Activated naive CD8-positive, alpha-beta T cell treated with anti-CD3 and anti-CD28 coated beads for 36 hours (primary cell): ENCODE measurements at places on chromosomes 3 and 15.

GRCh38 chr3:164467007-164467406 is 611.3 kb downstream of the SI start:
- no peak overlapping the region for H3K4me3 ChIP-seq
- no peaks in the 10 kb centered on the region for H3K27me3 ChIP-seq
- H3K36me3 ChIP-seq = no peaks in the 10 kb centered on the region
- H3K4me1 ChIP-seq = no peaks in the 10 kb centered on the region

- no peak for DNase-seq
- H3K4me1 ChIP-seq = peaks cover 32% of the 10 kb centered on the region
- peak overlapping the region; percentile 81 for H3K4me3 ChIP-seq
- no peaks in the 10 kb centered on the region for H3K27me3 ChIP-seq
- H3K36me3 ChIP-seq = peaks cover 11% of the 10 kb centered on the region
Measured at GRCh38 chr3:119322021-119322834, 28.0 kb downstream of the ARHGAP31 start.

DNA sequence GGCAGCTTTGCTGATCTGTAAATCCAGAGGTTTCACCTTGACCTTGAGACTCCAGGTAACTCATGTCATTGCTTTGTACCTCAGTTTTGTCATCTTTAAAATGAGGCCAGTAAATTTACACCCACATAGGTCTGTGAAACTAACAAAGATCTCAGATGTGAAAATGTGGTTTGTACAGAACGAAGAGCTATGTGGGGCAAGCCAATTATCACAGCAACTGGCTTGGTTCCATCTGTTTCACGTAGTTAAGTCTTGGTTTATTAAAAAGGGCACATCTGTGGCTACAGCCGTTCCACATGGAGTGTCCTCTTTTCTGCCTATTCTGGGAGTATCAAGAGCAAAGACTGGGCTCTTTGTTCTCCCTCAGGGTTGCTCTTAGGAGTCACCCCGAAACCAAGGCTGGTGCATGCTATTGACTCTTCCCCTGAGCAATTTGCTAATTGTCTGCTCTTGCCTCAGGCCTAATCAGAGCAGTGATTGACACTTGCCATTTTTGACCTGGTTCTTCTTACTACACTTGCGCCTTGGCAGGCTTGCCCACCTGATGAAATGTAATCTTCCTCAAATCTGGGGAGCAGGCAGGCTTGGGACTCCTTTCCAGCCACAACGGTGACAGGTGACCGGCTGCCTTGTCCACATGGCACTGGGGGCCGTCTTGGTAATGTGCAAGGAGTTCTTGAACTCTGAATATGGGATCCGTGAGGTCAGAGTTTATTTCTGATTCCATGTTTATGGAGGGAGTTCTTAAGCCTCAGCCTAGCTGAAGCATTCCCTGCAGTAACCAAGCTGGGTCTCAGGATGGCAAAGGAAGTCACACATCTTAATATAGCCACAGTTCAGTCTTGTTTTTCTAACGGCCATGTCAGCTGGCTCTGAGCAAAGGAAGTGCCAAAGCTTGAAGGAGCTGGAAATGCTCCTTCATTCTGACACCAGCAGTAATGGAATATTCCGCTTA is 40.1 kb downstream of the EAF1 start:
- H3K4me3 ChIP-seq = no peak overlapping the region
- DNase-seq = no peak
- no peak overlapping the region for H3K27ac ChIP-seq
- H3K36me3 ChIP-seq = no peaks in the 10 kb centered on the region

GRCh38 chr15:69780374-69780773 is 317.3 kb downstream of the TLE3 start:
- no peak for DNase-seq
- H3K27me3 ChIP-seq = peaks cover 25% of the 10 kb centered on the region
- peaks cover 1% of the 10 kb centered on the region for H3K36me3 ChIP-seq
- H3K27ac ChIP-seq = no peak overlapping the region

GRCh38 chr15:59556380-59556779 is 55.2 kb upstream of the GCNT3 start:
- H3K4me1 ChIP-seq = no peaks in the 10 kb centered on the region
- H3K4me3 ChIP-seq = no peak overlapping the region
- no peaks in the 10 kb centered on the region for H3K36me3 ChIP-seq
- H3K27me3 ChIP-seq = peaks cover 3% of the 10 kb centered on the region
